ENCODE measurements at places on chromosomes 4 and X. TPM values are rescaled to one million over a fixed set of nuclear protein-coding genes. Genes with fewer than 3 reads are reported as not detected.

GRCh38 chr4:152673489-152673888 lies 6.3 kb downstream of the TMEM154 start:
- H3K4me1 ChIP-seq = no peaks in the 10 kb centered on the region
- peaks cover 2% of the 10 kb centered on the region for H3K27me3 ChIP-seq
- DNase-seq = no peak
- no peaks in the 10 kb centered on the region for H3K36me3 ChIP-seq
- H3K4me3 ChIP-seq = no peak overlapping the region

DNA sequence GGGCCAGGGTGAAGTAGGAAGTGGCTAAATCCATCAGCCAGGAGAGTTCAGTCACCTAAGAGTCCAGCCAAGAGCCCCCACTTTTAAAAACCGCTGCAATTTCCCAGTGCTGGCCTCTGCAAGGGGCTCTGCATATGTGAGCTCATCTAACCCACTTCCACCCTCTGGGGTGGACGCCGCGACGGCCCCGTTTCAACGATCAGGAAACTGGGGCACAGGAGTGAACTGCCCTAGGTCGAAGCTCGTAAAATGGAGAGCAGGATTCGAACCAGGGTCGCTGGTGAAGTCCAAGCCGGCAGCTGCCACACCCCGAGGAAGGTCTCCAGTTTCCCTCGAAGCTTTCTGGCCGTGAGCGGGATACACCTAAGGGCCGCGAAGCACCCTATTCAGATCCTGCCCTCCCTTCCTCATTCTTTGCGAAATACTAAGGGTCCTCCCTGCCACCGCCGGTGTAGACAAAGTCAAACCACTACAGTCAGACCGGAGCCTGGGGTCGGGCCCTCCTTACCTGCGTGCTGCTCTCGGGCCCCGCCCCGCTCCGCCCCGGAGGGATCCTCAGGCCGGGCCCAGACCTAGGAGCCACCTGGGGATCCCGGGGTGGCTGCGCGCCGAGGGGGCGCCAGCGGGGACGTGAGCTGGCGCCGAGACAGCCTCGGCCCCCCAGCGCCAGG lies 446 bp downstream of the EVC2 start:
- peaks cover 9% of the 10 kb centered on the region for H3K4me1 ChIP-seq
- DNase-seq = no peak
- H3K27ac ChIP-seq = no peak overlapping the region
- no peaks in the 10 kb centered on the region for H3K27me3 ChIP-seq
- no peaks in the 10 kb centered on the region for H3K36me3 ChIP-seq

DNA sequence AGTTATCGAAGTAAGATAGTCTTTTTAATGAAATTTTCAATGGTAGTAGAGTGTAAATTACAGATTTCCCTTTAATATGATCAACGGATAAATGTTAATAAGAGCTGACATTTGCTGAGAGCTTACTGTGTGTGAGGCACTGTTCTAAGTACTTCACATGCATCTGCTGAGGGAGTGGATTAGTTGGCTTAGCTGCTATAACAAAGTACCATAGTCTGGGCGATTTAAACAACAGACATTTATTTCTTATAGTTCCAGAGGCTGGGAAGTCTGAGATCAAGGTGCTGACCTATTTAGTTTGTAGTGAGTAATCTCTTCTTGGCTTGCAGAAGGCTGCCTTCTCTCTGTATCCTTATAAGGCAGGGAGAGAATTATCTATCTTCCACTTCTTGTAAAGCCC lies 174.3 kb downstream of the CEP135 start:
- DNase-seq = no peak
- peaks cover 4% of the 10 kb centered on the region for H3K4me1 ChIP-seq
- no peak overlapping the region for H3K4me3 ChIP-seq

DNA sequence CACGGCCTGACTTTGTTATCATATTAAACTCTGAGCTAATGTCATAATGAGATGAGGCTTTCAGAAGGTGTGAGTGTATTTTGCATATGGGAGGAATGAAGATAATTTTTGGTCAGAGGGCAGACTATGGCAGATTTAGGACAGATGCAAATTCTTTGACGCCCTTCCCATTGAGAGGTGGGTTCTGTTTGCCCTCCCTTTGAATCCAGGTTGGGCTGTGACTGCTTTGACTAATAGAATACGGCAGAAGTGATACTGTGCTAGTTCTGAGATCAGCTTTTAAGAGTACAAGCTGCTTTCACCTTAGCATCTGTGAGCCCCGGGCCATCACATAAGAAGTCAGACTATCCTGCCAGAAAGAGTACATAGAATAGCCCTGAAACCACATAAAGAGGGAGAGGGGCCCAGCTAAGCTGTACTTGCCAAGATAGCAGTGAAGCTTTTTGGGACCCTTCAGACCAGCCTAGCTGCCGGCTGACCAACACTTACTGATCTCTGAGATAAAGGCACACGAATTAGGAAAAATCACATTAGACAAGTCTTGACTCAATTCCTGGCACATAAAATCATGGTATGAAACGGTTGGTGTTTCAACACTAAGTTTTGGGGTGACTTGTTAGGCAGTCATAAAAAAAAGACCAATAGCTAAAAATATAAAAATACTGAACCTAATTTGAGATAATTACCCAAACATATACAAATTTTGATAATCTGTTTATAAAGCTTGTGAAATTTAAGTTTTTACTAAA lies 166.7 kb upstream of the SH3RF1 start:
- DNase-seq = no peak
- H3K27ac ChIP-seq = no peak overlapping the region
- no peaks in the 10 kb centered on the region for H3K27me3 ChIP-seq
- no peaks in the 10 kb centered on the region for H3K36me3 ChIP-seq
- no peak overlapping the region for H3K4me3 ChIP-seq

DNA sequence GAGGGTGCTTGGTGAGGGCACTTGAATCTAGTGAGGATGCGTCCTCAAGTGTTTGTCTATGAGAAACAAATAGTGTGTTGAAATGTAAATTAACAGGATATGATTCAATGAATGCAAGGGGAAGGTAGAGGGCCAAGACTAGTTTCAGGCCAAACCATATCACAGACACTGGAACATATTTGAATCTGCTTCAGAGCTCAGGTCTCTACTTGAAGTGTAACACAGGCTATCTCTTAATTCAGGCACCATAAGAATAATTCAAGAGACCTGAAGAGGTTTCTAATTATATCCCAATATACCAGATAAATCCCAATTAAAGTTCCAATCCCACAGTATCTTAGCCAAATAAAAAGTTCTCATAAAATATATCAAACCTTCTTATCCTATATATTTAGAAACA lies 146.5 kb upstream of the INTU start:
- no peak overlapping the region for H3K27ac ChIP-seq
- no peak for DNase-seq
- H3K27me3 ChIP-seq = no peaks in the 10 kb centered on the region
- H3K36me3 ChIP-seq = no peaks in the 10 kb centered on the region
- H3K4me1 ChIP-seq = no peaks in the 10 kb centered on the region
- H3K4me3 ChIP-seq = no peak overlapping the region

GRCh38 chrX:131059246-131059645 lies 1.1 kb downstream of the ARHGAP36 start:
- no peaks in the 10 kb centered on the region for H3K4me1 ChIP-seq
- no peak overlapping the region for H3K27ac ChIP-seq
- no peak for DNase-seq
- H3K4me3 ChIP-seq = no peak overlapping the region
- H3K27me3 ChIP-seq = peaks cover 2% of the 10 kb centered on the region
- no peaks in the 10 kb centered on the region for H3K36me3 ChIP-seq

GRCh38 chr4:109390115-109390768 lies 43.4 kb upstream of the SEC24B start:
- no peaks in the 10 kb centered on the region for H3K36me3 ChIP-seq
- H3K4me1 ChIP-seq = no peaks in the 10 kb centered on the region
- DNase-seq = no peak
- no peaks in the 10 kb centered on the region for H3K27me3 ChIP-seq
- no peak overlapping the region for H3K4me3 ChIP-seq

Gene APOO
- total RNA-seq = 36.8 TPM

Gene RTL9
- not detected for total RNA-seq

Gene GPR173
- 0.13 TPM for total RNA-seq

Gene SPANXA1
- not detected for total RNA-seq
